ENCODE measurements at places on chromosomes 4 and X.

GRCh38 chr4:27429364-27429871, 568.8 kb downstream of the STIM2 start:
- no peak for DNase-seq

DNA sequence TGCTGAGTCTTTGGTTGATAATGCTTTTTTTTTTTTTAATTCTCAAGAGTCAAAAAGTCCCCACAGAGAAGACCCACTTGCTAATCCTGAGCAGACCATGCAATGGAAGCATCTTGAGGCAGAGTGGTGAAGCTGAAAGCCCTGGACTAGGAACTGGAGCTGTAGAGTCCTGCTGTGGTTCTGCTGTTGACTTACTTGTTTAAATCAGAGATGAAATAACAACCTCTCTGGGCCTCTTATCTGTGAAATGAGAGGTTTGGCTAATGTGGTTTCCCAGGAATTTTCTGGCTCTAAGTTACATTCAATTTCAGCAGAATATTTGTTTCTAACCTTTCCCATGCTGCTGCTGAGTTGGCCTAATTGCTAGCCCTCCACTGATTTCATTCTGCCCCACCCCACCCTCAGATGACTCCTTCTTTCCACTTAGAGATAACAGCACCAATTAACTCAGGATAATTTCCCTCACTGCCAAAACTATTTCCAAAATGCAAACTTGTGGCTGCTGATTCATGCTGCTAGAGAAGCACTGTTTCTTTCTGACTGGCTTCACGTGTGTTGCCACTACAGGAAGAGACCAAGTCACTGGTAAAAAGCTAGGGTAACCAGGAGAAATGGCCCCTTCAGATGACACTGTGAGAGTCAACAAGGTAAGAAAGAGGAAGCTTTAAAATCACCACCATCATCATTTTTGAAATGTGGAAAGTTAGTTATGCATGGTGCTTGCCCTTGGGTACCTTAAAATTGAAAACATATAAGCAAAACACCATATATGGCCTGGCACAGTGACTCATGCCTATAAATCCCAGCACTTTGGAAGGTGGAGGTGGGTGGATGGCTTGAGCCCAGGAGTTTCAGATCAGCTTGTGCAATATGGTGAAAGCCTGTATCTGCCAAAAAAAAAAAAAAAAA, 326.4 kb downstream of the DCHS2 start:
- no peak for DNase-seq

GRCh38 chr4:173301518-173302201, 32.5 kb downstream of the HMGB2 start:
- no peak for DNase-seq

DNA sequence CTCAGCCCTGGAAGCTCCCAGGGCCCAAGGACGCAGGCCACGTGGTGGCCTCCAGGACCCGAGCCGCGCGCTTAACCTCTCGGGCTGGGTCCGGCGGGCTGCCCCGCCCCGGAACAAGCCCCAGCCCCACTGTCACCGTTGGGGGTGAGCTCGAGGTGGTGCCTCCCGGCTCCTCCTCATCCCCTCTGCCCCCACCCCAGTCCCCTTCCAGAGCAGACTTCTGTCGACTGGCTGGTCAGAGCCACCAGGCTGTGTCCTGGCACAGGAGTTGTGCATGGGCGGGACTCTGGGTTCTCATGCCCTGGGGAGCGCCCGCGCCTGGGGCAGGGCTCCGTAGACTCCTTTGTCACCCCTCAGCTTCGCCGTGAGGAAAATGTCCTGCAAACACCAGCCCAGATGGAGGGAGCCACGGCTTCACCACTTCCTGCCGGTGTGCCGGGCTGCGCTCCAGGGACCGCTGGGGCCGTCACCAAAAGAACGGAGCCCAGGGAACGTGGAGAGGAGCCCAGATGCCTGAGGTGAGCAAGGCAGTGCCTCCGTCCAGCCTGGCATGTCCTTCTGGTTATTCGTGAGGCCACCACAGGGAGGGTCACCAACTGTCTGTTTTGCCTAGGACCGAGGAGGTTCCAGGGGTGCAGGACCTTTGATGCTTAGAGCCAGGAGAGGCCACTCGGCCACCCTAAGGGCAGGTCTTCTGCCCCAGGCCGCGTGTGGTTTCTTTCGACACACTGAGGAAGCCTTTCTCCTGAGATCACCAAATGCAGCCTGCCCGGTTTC, 7.1 kb upstream of the RGS12 start:
- no peak for DNase-seq

DNA sequence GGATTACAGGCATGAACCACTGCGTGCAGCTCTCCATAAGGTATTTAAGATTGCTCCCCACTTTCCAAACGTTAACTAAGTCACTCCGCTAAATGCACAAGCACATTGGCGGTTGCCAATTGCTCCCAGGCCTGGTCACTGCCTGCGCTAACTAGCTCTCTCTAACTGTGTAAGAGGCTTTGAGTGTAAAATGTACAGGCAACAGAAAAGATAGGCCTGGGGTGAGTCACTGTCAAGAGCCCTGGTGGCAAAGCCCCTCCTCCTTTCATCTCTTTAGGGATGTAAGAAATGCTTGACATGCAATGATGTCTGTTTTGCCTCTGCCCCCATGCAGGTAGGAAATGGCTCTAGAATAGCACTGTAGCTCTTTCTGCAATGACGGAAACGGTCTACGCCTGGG, 329.7 kb upstream of the GATB start:
- no peak for DNase-seq

DNA sequence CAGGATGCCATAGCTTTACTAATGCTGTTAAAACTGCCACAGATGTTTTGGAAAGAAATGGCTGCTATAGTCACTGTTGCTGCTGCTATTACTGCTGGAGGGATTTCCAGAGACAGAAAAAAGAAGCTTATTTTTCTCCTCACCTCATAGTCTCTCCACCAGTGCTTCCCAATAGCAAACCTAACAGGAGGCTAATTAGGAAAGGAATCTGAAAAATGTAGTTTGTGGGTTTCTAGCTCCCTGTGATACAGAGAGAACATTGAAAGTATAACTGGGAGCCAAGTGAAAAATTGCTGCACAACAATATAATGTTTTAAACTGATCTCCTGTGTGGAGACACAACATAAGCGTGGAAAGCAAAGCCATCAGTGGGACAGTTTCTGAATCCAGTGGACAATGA, 8.6 kb upstream of the TSPAN7 start:
- no peak for DNase-seq

DNA sequence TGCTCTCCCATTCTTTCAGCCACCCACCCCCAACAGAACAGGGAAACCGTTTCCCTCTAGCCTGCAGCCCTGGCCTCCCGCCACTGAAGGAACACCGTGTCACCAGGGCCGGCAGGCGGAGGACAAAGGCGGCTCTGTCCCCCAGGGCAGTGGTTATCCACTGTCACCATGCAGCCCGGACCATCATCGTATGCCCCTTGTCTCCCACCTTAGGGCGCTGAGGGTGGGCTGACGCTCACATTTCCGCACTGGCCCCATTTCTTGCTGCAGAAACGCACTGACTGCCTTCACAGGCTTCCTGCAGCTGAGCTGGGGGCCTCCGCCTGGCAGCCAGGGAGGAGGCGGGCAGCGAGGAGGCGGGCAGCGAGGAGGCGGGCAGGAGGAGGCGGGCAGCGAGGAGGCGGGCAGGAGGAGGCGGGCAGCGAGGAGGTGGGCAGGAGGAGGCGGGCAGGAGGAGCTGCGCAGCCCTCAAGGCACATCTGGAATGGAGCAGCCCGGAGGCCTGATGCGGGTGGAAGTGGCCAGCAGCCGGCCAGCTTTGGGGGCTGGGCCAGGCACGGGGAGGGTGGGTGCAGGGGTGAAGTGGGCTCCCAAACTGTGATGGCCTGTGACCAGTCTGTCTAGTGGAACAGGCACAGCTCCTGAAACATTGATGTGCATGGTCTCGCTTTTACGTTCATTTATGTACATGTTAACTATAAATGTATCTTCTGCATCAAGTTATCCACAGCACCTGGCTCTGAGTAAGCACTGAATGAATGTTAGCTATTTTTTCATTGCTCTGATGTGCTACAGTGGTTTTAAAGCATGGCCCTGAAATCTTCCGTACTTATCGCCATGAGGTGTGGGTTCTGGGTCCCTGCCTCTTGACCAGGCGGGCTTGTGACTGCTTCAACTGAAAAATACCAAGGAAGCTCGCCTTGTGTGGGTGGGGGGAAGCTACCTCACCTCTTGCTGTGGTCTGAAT, 20.6 kb upstream of the KIAA0232 start:
- DNase-seq, result peak; percentile 32

GRCh38 chr4:166435449-166435848, 562.4 kb downstream of the TLL1 start:
- DNase-seq, result no peak

- no peak for DNase-seq
These were observed 1.4 kb downstream of the RBM3 start for GRCh38 chrX:48575642-48576041.

- no peak for DNase-seq
These were observed 973.9 kb upstream of the POU3F4 start for GRCh38 chrX:82534086-82534597.

DNA sequence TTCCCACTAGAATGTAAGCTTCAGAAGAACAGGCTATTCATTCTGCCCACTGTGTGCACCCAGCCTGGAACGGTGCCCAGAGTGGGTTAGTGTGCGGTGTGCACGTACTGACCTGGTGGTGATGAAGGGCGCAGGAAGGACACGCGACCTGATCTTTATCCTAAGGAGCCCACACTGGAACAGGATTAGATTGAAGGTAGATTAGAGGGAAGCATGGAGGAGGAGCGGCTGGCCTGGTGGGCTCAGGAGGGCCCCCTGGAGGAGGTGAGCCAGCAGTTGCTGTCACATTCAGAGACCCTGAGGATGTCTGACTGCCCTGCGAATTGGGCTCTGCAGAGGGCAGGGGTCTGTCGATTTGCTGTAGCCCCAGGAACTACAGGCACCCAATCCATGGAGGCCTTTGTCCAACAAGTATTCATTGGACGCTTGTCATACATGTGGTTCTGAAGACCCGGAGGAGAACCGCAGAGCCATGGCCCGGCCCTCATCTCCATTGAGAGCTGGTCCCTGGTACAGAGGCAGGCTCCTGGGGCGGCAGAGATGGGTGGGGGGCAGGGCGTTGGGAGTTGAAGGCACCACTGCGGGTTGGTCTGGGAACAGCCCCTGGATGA, 73.2 kb downstream of the HTRA3 start:
- no peak for DNase-seq

- no peak for DNase-seq
These were observed 55.6 kb downstream of the RNF150 start for GRCh38 chr4:141077611-141078225.

GRCh38 chrX:53321230-53321942, 40.0 kb upstream of the IQSEC2 start:
- DNase-seq, result no peak

DNA sequence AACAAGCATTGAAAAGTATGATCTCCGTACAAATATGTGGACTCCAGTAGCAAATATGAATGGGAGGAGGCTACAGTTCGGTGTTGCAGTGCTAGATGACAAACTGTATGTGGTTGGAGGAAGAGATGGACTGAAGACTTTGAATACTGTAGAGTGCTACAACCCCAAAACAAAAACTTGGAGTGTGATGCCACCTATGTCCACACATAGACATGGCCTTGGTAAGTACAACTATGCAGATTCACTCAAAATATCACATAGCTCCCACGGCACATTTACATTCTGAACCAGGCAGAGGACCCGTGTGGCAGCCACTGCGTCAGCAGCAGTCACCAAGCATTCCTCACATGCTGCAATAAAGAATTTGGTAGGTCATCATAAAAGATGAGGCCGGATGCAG, 41.3 kb downstream of the KLHL5 start:
- no peak for DNase-seq

DNA sequence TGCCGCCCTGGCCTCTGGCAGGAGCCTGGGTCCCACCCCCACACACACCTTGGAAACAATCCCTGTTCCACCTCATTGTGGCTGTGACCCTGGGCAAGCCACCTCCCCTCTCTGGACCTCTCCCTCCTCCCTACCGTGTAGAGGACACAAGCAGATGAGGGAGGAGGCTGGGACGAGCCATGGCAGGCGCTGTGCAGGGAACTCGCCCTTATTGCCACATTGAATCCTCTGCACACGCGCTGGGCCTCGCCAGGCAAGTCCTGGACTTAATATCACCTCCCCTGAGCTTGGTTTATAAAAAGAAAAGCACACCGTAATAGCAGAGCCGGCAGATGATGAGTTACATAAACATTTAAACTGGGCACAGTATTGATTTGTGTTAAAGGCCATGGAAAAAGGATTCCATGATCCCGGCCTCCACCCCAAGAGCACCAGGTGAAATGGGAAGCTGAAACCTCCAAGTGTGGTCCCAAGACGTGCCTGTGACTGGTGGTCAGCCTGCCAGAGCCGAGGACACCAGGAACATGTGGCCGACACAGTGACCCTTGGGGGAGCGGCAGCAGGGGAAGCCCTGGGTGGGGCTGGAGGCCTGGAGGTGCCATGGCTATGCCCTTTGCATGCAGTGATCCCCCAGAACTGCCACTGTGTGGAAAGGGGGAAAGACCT, 81.1 kb downstream of the PPP2R2C start:
- DNase-seq, result no peak

GRCh38 chrX:17817251-17817650, 43.8 kb downstream of the RAI2 start:
- DNase-seq, result no peak

DNA sequence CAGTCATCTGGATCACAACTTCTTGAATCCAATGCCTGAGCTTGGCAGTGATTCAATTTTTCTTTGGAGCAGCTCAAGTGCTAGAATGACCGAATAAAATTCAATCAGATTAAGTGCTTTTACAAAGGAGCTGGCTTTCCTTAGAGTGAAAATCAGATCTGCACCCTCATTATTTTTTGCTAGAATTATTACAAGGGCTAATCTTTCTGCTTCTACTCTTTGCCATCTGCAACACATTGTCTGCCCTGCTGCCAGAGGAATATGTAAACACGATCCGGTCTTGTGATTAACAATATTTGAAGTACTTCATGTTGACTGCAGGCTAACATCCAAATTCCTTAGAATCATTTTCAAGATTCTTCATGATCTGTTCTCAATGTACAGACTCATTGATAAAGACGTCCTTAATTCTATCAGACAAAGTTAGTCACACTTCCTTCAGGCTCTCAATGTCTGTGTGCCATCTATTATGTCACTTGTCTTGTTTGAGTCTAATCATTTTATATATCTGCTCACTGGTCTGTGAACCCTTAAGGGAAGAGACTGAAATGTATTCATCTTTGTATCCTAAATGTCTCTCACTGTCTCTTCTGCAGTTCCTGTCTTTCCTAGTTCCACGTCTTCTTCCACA, 531.2 kb downstream of the GALNTL6 start:
- DNase-seq, result no peak

- peak; percentile 11 for DNase-seq
These were observed 1.5 kb downstream of the IRF2 start for GRCh38 chr4:184472614-184473498.
